Kidney capillary endothelial cell (primary cell): ENCODE measurements at places on chromosomes 5 and 9.

DNA sequence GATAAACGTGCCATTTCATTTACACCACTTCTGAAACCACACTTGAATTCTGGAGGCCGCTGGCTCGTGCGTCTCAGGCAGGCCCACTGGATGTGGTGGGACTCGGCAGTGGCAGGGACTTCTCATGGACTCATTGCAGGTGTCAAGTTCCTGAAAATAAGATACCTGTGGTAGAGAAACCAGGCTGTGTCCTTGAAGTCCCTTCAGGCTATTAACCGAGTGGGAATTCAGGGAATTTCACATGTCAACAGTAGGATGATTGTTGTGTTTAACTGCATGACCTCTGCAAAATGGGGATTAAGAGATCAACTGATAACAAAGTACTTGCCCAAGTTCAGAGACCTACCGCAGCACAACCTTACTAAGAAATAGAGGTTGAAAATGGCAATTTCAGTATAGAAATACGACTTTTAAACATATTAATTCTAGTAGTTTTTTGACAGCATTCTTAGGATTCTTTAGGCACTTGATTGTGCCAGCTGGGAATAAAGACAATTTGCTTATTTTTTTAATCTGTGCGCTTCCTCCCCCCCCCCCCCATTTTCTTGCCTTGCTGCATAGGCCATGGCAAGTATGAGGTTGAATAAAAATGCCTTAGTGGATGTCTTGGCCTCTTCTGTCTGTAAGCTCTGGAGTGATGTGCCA, 26.8 kb downstream of the TRIP13 start:
- DNase-seq, result no peak

GRCh38 chr5:128350705-128351104, 187.3 kb downstream of the FBN2 start:
- DNase-seq, result no peak

- no peak for DNase-seq
Observed at GRCh38 chr5:131281133-131281867, 17.4 kb downstream of the CDC42SE2 start.

GRCh38 chr5:54045077-54045792, 265.1 kb downstream of the ARL15 start:
- DNase-seq, result no peak

GRCh38 chr9:120869726-120870125, 7.3 kb downstream of the PHF19 start:
- DNase-seq, result no peak

DNA sequence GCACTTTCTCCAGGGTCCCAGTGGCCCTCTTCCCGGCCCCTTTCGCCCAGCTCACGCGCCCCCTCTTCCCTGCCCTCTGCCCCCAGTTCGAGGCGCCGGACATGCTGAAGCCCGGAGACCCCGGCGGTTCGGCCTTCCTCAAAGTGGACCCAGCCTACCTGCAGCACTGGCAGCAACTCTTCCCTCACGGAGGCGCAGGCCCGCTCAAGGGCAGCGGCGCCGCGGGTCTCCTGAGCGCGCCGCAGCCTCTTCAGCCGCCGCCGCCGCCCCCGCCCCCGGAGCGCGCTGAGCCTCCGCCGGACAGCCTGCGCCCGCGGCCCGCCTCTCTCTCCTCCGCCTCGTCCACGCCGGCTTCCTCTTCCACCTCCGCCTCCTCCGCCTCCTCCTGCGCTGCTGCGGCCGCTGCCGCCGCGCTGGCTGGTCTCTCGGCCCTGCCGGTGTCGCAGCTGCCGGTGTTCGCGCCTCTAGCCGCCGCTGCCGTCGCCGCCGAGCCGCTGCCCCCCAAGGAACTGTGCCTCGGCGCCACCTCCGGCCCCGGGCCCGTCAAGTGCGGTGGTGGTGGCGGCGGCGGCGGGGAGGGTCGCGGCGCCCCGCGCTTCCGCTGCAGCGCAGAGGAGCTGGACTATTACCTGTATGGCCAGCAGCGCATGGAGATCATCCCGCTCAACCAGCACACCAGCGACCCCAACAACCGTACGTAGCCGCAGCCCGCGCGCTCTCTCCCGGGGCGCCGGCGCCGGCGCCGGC, 1.0 kb downstream of the PRDM6 start:
- peak; percentile 13 for DNase-seq

- DNase-seq, result no peak
Observed at GRCh38 chr5:150559701-150560100, 51.8 kb downstream of the NDST1 start.

DNA sequence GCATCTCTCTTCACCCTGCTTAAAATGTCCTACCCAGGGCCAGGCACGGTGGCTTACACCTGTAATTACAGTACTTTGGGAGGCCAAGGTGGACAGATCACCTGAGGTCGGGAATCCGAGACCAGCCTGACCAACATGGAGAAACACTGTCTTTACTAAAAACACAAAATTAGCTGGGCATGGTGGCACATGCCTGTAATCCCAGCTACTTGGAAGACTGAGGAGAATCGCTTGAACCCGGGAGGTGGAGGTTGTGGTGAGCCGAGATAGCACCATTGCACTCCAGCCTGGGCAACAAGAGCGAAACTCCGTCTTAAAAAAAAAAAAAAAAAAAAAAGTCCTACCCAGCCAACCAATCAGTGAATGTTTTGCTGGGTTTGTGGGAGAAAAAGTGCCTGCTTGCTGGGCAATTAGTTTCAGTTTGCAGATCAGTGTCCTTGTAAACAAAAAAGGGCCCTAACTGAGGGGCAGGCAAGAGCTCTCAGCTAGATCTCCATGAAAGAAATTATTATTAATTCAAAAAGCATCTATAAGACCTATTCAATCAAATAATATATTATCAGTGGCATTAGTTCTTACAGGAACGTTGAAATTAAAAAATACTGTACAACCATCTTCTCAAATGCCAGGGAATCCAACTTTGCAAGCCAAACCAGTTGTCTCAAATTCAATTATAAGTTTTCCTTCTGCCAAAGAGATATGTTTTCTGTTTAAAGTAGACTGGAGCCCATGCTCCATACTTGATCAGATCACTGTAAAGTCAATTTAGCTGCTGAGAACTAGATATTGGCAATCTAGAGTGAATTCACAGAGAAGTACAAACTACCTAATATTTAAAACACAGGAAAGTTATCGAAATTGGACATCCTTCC, 3.9 kb downstream of the MEGF9 start:
- DNase-seq, result no peak

DNA sequence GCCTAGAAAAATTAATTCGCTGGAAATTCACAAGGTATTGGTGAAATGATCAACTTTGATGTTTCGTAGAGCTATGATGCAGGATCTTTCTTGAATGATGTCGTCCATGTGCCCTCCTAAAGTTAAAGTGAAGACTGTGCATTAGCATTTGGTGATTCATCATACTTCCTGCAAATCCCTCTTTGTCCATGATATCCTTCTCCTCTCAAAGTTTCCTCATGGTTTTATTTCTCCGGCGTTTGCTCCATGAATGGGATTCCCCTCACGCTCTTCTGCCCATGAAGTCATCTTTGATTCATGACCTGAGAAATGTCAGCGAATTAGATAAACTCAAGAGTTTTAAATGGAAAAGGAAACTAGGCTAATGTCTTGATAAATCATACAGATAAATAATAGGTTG, 372.7 kb downstream of the PSAT1 start:
- no peak for DNase-seq

DNA sequence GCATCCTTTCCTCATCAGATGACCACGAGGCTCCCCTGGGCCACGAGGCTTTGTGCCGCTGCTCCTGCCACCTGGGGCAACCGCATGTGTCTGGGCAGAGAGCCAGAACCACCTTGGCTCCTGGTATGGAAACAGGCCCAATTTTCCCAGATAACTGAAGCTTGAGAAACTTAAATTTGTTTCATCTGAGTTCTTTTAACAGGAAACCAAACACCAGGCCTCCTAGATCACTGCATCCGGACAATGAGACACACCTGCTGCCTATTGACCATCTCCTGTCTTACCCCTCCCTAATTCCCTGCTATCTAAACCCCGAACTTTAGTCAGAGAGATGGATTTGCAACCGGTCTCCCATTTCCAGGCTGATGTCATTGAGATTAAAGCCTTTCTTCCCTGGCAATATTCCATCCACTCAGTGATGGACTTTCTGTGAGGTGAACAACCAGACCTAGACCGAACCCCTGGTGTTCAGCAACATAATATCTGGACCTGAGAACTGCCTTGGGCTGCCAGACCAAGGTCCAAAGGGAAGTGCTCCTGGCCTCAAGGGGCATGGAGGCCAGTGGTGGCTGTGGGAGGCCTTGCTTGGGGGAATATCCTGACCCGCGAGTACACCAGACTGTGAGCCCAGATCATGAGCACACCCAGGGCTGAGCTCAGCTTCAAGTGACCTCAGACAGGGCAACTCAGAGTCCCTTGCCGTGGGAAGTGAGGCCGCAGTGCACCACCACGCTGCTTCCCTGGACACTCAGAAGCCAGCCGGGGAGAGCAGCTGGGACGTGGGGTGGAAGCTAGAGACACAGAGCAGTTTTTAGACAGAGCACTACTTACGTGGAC, 199.7 kb downstream of the HSPA4 start:
- no peak for DNase-seq

DNA sequence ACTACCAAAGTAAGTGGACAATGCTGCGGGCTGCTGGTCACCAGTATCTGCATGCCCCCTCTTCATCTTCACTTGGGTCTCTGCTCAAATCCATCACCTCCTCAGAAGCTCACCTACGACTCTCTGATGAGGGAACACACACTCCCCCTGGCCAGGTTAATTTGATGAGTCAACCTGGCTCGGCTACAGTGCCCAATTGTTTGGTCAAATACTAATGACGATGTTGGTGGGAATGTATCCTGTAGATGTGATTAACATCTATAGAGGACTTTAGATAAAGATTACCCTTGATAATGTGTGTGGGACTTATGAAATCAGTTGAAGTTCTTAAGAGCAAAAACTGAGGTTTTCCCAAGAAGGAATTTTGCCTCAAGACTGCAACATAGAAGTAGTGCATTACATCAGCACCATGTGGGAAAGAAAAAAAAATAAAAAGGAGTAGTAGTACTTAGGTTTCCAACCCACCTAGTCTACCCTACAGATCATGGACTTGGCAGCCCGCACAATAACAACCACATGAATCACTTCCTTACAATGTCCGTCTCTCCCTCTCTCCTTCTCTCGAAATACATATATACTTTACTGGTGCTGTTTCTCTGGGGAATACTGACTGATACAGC, 467.3 kb downstream of the DNAH5 start:
- no peak for DNase-seq

DNA sequence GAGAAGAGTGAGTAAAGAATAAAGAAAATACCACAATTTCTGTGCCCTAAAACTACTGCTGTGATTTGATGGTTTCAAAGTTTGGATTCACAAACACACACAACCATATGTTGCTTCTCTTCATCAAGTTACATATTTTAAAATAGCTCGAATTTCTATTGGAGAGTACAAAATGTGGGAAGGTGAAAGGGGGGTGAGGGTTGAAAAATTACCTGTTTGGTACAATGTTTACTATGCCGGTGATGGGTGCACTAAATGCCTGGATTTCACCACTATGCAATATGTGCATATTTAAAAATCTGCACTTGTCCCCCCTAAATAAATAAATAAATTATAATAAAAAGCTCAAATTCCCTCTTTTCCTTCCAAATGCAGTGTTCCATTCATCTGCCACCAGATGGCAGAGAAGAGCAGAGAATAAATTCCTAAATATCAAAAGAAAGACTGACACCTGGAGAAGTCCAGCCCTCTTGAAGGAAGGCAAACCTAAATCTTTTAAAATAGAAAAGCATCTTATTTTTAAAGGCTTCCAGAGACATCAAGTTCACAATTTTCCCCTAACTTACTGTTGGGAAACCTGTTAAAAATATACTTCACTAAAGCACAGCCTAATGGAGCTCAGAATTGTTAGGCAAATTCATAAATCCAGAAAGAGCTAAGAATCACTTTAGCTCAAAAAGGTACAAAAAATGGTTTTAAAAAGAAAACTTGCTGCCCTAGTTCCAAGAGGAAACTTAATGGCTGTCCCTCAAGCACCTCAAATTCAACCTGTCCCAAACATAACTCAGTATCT, 24.8 kb upstream of the HNRNPA0 start:
- DNase-seq, result peak; percentile 30

GRCh38 chr5:160488394-160489325, 67.0 kb downstream of the PTTG1 start:
- DNase-seq, result no peak

GRCh38 chr5:136260656-136261055, 67.7 kb upstream of the SMIM32 start:
- DNase-seq, result no peak

- no peak for DNase-seq
Observed at GRCh38 chr5:135876146-135876545, 19.5 kb downstream of the IL9 start.

- no peak for DNase-seq
Observed at GRCh38 chr5:76412511-76412910, 9.4 kb downstream of the IQGAP2 start.

GRCh38 chr5:89930591-89931392, 478.8 kb downstream of the CETN3 start:
- peak; percentile 96 for DNase-seq

DNA sequence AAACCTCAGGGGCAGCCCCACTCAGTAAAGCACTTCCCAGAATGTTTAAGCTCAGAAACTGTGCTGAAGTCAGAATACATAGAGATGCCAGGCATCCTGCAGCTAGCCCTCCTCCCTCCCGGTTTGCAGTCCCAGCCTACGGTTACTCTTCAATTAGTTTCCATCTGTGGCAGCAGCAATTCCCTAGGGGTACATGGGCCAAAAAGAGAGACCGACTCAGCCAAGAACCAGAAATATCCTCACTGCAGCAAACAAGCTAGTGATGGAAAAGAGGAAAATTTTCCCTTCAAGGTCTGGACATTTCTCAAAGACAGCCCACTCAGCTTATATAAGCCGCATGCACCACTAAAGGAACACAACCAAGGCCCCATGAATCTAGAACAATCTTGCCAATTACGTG, 89.1 kb upstream of the PPP2R2B start:
- no peak for DNase-seq

DNA sequence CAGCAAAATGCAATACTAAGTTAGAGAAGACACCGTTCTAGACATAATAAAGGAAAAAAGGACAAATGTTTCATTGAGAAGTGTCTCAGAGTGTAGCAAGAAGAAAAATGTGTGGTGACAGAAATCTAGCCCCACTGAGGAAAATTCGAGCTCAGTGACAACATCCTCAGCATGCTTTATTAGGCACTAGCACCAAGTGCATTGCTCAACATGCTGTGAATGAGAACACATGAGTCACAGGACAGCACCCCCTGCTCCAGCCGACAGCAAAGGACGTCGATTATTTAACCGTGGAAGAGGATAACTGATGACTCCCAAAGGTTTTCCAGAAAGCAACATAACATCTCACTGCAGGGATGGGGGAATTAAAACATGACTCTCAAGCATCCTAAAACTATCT, 182.7 kb downstream of the GNAQ start:
- peak; percentile 51 for DNase-seq
